Stimulated activated CD8-positive, alpha-beta memory T cell treated with anti-CD3 and anti-CD28 coated beads, Interleukin-12 subunit alpha, Interleukin-12 subunit beta, amount 100 ng/mL, for 4 hours (primary cell): ENCODE measurements at places on chromosomes 4 and X.

DNA sequence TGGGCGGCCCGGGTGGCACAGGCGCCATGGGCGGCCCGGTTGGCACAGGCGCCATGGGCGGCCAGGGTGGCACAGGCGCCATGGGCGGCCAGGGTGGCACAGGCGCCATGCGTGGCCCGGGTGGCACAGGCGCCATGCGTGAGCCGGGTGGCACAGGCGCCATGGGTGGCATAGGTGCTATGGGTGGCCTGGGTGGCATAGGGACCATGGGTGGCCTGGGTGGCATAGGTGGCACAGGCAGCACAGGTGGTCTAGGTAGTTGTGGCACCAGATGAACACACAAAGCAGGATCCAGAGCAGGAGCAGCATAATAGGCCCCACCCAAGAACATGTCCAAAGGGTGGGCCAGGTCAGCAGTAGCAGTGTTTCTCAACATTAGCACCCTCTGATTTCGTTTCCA, 4.3 kb downstream of the ESX1 start:
- no peak for DNase-seq

DNA sequence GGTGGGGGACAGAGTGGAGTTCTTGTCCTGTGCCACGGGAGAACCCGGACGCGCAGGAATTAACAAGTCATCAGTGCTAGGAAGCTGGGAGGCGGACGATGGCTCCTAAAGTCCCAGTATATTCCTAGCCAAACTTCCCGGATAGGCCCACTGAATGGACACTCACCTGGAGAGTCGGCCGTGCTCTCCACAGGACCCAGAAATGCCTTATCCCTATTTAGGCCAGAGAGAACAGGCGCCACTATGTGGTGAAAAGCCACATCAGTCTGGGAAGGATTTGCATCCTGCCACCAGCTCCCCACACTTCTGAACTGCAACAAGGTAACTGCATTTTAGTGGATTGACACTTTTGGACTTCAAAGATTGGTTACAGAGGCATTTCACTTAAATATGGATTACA, 1.1 kb downstream of the CFAP299 start:
- DNase-seq: no peak

- DNase-seq: no peak
Measured at GRCh38 chr4:47383829-47384427, 79.6 kb downstream of the COMMD8 start.

GRCh38 chr4:20026456-20026855, 225.2 kb upstream of the SLIT2 start:
- DNase-seq: no peak

DNA sequence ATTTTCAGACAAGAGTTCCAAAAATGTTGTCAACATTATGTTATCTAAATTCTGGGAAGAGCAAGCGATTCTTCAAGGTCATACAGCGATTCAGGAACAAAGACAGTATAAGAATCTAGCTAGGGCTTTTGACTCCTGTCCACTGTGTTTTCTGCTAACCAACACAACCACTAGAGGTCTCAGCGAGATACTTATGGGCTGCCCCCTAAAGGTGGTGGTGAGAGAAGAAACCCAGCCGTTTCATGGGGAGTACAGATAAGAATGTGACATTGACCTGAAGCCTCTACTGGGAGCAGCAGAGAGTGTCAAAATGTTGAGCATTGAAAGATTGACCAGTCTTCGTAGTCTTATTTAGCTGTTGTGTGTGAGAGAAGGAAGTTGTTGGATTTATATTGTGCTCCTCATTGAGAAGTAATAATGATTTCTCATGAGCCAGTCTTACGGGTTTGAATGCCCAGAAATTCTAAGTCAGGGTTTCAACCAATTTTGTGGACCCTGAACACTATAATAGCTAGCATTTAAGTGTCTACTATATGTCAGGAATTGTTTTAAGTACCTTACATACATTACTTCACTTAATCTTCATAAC, 168.3 kb downstream of the SPRY1 start:
- DNase-seq: peak; percentile 15

GRCh38 chrX:10245886-10246285, 89.1 kb downstream of the CLCN4 start:
- no peak for DNase-seq

DNA sequence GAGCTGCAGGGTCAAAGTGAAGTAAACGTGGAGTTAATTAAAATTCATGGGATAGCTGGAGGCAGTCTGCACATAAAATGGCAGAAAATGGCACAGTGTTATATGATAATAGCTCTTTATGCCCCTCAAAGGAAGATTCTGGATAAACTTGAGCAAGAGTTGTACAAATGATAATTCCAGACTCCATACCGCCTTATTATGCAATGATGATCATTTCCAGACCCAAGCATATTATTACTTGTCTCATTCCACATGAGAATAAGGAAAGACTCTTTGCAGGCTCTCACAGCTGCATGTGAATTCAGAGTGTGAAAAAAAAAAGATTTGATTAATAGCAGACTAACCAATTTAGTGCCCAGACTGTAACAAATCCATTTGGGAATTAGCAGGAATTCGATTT, 105.4 kb downstream of the STK32B start:
- no peak for DNase-seq

- DNase-seq: no peak
Measured at GRCh38 chrX:15524417-15524816, 23.8 kb downstream of the BMX start.

DNA sequence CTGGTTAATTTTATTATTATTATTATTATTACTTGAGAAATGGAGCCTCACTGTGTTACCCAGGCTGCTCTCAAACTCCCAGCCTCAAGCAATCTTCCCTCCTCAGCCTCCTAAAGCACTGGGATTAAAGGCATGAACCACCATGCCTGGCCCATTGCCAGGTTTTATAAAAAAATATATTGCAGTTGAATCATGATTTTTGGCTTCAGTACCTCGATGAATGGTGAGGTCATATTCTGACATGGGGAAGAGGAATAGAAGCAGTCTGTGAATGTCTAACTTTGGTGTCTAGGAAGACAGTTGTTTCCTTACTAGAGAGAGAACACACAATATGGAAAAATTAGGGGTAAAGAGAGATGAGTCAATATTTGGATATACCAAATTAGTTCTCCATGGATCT, 32.0 kb downstream of the CCSER1 start:
- DNase-seq: no peak

GRCh38 chr4:153592064-153592463, 92.0 kb upstream of the TLR2 start:
- DNase-seq: no peak
